Panc1 (cell line): ENCODE measurements at places on chromosomes 7 and 10. TPM values are rescaled to one million over a fixed set of nuclear protein-coding genes. Genes with fewer than 3 reads are reported as not detected.

- H3K27me3 ChIP-seq = no peaks in the 10 kb centered on the region
- DNase-seq = no peak
- H3K27ac ChIP-seq = no peak overlapping the region
- no peaks in the 10 kb centered on the region for H3K36me3 ChIP-seq
- no peaks in the 10 kb centered on the region for H3K4me1 ChIP-seq
These were observed 31.2 kb downstream of the PALD1 start for GRCh38 chr10:70509757-70510147.

GRCh38 chr7:119708891-119709290, 564.1 kb upstream of the KCND2 start:
- no peak overlapping the region for H3K4me3 ChIP-seq
- H3K36me3 ChIP-seq = no peaks in the 10 kb centered on the region; the same call in 1 of the 2 replicates
- no peaks in the 10 kb centered on the region for H3K27me3 ChIP-seq
- H3K4me1 ChIP-seq = no peaks in the 10 kb centered on the region

Gene HABP2
- total RNA-seq = 0.13 TPM

DNA sequence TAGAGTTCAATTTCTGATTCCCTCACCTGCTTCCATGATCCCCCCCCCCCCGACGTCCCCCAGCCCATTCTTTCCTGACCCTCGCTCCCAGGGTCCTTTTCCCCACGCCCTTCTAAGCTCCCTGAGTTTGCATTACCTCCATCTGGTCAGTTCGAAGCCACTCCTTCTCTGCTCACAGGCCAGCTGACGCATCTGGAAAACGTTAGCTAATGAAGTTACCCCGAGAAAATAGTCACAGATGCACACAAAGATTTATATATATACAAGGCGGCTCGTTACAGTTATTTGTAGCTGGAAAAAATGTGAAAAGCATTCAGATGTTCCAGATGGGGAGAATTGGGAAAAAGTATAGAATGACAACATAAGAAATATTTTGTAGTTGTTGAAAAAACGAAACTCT, 630.0 kb upstream of the FOXK1 start:
- no peaks in the 10 kb centered on the region for H3K27me3 ChIP-seq
- no peak overlapping the region for H3K4me3 ChIP-seq
- DNase-seq = no peak
- H3K4me1 ChIP-seq = no peaks in the 10 kb centered on the region
- H3K27ac ChIP-seq = no peak overlapping the region

DNA sequence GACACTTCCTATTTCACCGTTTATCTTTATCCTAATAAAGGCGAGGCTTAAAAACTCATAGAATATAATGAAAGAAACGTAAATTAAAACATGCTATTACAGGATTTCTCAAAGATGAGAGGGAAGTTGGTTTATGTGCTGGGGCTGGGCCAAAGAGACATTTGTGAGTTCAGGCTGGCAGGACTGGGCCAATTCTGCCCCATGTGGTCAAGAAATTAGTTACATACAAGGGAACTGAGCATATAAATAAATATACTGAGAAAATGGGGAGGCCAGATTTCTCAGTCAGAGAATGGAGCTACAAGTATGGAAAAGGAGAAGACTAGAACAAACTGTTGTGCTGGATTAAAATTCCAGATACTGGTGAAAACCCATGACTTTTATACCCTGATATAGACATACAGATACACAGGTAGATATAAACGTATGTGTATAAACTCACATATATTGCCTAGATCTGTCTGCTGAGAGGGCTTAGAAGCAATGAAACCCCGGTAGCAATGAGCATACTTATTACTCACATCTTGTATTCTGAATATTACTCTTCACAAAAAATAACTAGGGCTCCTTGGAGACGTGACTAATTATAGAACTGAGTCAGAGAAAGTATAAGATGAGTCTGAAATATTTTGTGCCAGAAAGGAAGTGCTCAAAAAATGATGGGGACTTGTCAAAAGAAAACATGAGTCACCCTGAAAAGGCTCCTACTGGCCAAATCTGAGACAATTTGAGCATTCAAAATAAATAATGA, 155.7 kb upstream of the FGFR2 start:
- H3K4me3 ChIP-seq = no peak overlapping the region
- H3K27me3 ChIP-seq = no peaks in the 10 kb centered on the region
- H3K4me1 ChIP-seq = no peaks in the 10 kb centered on the region
- peak; percentile 53 for DNase-seq
- H3K27ac ChIP-seq = no peak overlapping the region

- no peak overlapping the region for H3K27ac ChIP-seq
- H3K36me3 ChIP-seq = no peaks in the 10 kb centered on the region
- no peak for DNase-seq
- H3K4me1 ChIP-seq = no peaks in the 10 kb centered on the region
- no peak overlapping the region for H3K4me3 ChIP-seq
- H3K27me3 ChIP-seq = no peaks in the 10 kb centered on the region
These were observed 1100.7 kb upstream of the GHITM start for GRCh38 chr10:83038631-83039030.

DNA sequence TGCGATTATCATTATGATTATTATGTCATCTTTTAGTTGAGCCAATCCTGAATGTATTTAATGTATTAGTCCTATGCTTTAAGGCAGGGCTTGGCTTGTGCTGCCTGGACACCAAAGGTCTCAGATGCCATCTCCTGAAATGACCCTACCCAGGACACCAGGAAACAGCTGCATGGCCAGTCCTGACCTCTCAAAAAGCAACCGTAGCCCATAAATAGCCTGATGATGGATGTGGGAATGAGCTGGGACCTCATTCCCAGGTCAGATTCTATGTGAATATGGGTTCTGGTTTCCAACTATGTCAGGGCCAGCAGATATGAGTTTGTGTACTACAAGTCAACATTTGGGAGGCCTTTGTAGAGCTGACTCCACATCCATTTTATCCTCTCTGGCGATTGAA, 438.4 kb downstream of the NRG3 start:
- no peak overlapping the region for H3K4me3 ChIP-seq
- no peak overlapping the region for H3K27ac ChIP-seq
- H3K4me1 ChIP-seq = no peaks in the 10 kb centered on the region
- H3K27me3 ChIP-seq = no peaks in the 10 kb centered on the region

- DNase-seq = no peak
- H3K4me1 ChIP-seq = peaks cover 23% of the 10 kb centered on the region
- no peak overlapping the region for H3K27ac ChIP-seq
- no peaks in the 10 kb centered on the region for H3K27me3 ChIP-seq
These were observed 37.9 kb downstream of the ELFN1 start for GRCh38 chr7:1707756-1708595.

Gene VAX1
- 4.6 TPM for total RNA-seq

DNA sequence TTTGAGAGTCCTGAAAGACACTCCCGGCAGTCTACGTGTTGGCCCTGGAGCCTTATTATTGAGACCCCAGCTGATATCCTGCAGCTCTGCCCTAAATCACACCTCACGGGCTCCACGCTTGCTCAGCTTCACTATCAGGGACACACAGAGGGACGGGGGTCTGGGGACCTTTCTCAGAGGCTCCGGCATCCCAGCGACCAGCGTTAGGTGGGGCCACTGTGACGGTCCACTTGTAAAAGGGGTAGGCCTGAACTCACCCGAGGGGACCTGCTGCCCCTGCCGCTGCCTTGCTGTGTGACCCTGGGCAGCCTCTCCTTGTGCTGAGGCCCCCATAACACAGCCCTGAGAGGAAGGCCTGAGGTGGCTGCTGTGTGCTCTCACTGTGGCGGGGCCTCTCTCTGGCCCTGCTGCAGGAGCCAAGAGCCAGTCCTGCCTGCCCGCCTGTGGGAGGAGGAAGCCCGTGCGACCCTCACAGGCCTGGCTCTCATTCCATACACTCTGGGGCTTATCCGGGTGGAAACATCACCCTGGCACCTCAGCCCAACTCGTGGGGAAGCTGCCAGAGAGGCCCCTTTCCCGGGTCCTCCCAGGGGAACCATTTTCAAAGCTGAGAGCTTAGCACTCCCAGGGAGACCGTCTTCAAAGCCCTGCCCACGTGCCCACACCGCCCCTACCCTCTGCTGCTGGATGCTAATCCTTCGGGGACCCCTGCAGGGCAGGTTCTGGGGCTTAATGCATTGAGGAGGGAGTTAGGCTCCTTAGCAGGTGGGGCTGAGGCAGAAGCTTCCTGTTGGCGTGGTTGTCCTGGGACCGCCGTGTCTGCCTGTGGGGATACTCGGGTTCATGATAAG, 21.7 kb downstream of the AQP1 start:
- H3K27ac ChIP-seq = no peak overlapping the region
- no peaks in the 10 kb centered on the region for H3K4me1 ChIP-seq
- DNase-seq = no peak
- H3K36me3 ChIP-seq = no peaks in the 10 kb centered on the region
- H3K4me3 ChIP-seq = no peak overlapping the region

GRCh38 chr7:134415700-134416099, 43.2 kb downstream of the AKR1B1 start:
- no peaks in the 10 kb centered on the region for H3K4me1 ChIP-seq
- H3K4me3 ChIP-seq = no peak overlapping the region
- no peak overlapping the region for H3K27ac ChIP-seq
- no peak for DNase-seq
- H3K36me3 ChIP-seq = no peaks in the 10 kb centered on the region
- no peaks in the 10 kb centered on the region; the same call in 1 of the 2 replicates for H3K27me3 ChIP-seq
